ENCODE measurements at places on chromosomes 2 and 18. TPM values are rescaled to one million over a fixed set of nuclear protein-coding genes. Genes with fewer than 3 reads are reported as not detected.

DNA sequence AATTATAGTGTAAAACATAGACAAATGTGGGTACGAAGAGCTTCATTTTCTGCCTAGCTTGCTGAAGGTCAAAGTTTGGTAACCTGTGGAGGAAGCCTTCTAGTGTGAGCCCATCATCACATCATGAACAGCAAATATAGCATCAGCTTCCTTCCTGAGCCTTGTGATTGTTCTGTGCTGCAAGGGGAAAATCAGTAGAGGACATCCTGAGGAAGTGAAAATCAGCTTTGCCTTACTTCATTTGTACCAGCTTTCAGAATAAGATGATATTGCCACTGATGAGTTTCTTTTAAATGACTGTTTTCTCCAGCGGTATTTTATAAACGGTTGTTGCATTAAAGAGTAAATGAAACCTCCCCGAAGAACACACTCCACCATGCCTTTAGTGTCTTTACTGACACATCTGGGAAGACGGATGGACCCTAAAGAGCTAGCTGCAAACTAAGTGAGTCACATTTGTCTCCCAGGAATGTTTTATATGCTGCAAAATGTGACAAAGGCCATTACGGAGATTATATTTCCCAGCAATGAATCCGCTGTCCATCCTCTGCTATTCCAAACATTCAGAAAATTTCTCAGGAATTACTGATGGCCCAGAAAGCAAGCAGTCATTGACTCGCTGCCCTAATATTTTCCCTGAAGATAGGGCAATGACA lies 1272.8 kb downstream of the SUCLG1 start:
- no peak for DNase-seq

GRCh38 chr2:204842068-204842467 lies 296.8 kb downstream of the PARD3B start:
- no peak for DNase-seq

DNA sequence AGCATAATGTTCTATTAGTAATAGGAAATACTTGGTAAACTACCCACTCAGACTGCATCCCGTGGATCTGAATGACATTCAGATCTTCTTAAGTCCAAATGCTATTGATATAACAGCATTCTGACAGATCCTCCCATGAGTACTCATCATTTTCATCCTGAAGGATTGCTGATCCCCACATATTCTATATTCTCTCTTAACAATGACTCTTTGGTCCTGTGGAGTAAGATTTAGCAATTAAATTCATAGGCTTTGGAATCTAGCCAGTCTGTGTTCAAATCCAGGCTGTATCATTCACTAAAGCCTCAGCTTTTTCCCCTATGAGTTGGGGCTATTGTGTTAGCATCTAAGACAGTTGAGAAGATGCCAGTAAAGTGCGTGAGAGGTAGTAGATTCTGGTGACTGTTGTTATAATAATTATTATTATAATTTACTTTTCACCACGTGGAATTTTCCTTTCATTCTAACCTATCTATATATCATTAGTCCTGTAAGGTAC lies 591.3 kb upstream of the SYT4 start:
- DNase-seq, result no peak

DNA sequence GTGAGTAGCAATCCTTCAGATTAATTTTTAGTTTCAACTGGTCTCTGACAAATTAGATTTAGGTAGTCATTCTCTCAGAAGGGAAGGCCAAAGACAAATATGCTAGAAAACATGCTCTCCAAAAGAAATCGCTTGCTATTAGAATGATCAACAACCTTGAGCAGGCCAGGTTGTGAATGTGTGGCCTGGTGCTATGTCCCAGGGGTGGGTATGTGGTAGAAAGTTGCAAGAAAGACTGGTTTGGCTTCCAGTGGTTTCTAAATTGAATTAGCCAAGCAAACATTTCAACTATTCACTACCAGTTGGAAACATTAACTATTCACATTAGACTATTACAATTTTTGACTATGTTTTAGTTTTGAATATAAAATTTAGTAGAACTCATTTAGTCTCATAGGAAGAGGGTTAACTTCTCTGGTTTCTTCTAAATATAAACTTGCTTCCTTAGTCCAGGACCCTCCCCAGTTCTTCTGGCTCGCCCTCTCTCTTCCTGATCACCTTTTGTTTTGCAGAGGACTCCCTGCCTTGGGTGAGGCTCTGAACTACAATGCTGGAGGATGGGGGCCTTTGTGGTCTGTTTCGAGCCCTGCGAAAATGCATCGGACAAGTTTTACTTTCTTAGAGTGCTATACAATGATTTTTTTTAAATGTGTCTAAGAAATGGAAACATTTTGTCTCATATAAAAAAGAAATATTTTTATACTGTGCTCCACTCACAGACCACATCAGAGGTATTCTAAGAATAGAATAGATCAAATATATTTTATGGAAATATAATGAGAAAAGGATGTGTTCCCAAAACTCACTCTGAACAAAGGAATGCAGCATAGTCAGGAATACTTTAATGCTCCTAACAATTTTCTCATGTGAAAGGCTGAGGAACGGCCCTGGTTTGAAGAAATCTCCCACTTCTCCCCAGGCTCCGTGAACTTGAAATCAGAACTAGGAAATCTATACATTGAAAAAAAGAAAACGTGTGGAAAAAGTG lies 375.0 kb upstream of the ZEB2 start:
- no peak for DNase-seq

GRCh38 chr2:172655091-172655837 lies 80.4 kb upstream of the RAPGEF4 start:
- peak; percentile 58 for DNase-seq

DNA sequence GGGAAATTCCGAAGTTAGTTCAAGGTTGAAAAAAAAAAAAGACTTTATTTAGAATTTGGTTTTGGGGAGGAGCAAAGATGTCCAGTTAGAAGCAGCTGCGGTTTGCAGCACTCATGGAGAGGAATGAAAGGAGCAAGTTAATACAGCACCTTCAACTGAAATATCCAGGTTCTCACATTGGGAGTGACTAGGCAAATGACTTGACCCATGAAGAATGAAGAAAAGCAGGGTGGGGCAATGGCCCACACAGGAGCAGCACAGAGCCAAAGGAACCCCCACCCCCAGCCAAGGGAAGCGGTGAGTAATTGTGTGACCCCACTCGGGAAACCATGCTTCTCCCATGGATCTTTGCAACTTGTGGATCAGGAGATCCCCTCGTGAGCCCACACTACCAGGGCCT lies 32.8 kb downstream of the ZNF892 start:
- no peak for DNase-seq

POTEJ gene
- total RNA-seq, result not detected

PTPRN gene
- total RNA-seq, result not detected
